ENCODE measurements at places on chromosomes 11 and 22.

GRCh38 chr22:42780070-42780540 lies 59.4 kb upstream of the A4GALT start:
- DNase-seq: peak; percentile 7

DNA sequence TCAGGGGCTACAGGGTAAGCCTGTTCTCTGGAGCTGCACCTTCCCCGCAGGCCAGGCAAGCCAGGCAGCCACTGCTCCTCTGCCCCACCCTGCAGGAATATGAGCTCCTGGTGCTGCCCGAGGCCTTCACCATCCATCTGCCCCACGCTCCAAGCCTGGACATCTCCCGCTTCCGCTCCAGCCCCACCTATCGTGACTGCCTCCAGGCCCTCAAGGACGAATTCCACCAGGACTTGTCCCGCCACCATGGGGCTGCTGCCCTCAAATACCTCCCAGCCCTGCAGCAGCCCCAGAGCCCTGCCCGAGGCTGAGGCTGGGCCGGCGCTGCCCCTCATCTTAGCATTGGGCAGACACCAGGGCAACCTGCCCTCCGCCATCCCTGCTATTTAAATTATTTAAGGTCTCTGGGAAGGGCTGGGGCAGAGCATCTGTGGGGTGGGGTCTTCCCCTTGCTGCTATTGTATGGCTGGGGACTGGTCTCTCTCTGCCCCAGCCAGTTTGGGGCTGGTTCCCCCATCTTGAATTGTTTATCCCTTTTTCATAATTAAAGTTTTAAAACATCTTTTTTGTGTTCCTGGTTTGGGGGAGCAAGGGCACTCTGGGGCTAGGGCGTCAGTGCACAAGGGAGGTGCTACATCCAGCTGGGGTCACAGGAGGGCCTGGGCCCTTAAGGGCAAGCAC lies 6.2 kb downstream of the LARGE2 start:
- DNase-seq: no peak

- DNase-seq: no peak
These were observed 12.9 kb downstream of the ADORA2A start for GRCh38 chr22:24440270-24440717.

GRCh38 chr11:65065851-65066250 lies 7.5 kb upstream of the NAALADL1 start:
- DNase-seq: no peak

- no peak for DNase-seq
These were observed 23.0 kb downstream of the APLNR start for GRCh38 chr11:57214098-57214417.

DNA sequence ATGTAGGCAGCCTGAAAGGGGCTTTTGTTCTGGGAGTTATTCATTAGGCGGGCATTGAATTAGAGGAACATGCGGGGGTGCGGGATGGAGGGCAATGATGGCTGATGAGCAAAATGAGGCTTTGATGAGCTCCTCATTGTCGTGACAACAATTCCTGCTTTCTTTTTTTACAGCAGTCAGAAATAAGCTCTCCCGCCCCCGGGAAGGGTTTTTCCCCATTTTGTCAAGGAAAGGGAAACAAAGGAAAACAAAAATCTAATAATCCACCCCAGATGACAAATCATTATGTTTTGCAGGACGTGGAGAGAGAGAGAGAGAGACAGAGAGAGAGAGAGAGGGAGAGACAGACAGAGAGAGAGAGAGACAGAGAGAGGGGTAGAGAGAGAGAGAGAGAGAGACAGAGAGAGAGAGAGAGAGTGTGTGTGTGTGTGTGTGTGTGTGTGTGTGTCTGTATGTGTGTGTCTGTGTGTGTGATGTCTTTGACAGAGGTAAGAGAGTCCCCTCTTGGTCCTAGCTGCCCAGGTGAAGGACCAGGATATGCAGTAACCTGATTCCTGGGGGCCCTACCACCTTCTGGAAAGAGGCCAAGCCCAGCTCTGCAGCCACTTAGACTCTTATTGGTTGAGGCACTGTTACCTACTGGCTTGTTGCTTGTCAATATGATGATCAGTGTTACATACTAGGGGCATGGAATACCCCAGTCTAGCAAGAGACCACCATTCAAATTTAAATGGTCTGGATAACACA lies 46.7 kb upstream of the PARVA start:
- no peak for DNase-seq

- DNase-seq: no peak
These were observed 13.3 kb downstream of the LPXN start for GRCh38 chr11:58562375-58562800.

- DNase-seq: no peak
These were observed 4.8 kb upstream of the SAA2 start for GRCh38 chr11:18253233-18253632.

- DNase-seq: no peak
These were observed 6.5 kb downstream of the METTL15 start for GRCh38 chr11:28114731-28115130.

GRCh38 chr11:76317296-76317695 lies 63.6 kb downstream of the THAP12 start:
- DNase-seq: no peak

GRCh38 chr11:19853016-19853415 lies 140.4 kb downstream of the NAV2 start:
- no peak for DNase-seq

DNA sequence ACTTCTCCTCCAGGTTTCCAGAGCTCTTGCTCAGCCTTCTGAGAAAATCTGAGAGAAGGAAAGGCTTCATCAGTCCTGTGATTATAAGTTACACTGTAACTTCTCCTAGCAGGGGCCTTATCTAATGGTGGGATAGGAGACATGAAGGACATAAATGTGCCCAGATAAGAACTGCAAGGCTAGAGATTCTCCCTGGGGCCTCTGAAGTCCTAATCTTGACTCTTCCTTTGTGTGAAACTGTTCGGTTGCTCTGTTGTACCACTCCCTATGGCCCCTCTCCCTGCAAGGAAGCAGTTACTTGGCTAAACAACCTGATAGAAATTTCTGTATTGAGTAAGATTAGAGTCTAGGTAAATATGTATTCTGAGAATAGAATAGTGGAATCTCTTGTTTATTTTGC lies 780.9 kb downstream of the ETS1 start:
- no peak for DNase-seq

GRCh38 chr22:37751449-37752188 lies 54.8 kb downstream of the TRIOBP start:
- no peak for DNase-seq

DNA sequence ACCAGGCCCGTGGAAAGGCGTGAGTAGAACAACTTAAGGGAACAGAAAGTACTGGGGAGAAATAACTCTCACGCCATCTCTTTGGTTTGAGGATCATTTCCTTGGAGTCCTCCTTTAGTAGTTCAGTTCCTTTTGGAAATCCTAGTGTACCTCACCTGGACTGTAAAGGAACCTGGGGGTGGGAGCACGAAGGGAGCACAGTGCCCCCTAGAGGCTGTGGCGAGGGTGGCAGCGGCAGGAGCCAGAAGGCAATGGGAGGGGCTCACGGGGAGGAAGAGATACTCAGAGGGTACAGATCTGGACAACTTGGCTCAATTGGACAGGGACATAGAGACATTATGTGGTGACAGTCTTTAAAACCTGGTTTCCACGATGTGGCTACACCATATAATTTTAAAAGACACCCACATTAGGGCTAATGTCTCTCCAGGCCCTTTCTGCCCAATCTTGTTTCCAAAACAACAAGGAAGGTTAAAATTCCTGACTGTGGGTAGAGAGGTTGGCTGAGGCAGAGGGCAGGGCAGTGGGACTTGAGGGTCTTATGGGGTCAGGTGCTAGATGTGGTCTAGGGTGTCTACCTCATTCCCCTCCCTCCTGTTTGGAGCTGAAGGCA lies 87.0 kb downstream of the CSNK2A3 start:
- DNase-seq: peak; percentile 40

- no peak for DNase-seq
These were observed 5.4 kb upstream of the NDUFS8 start for GRCh38 chr11:68025047-68025446.

DNA sequence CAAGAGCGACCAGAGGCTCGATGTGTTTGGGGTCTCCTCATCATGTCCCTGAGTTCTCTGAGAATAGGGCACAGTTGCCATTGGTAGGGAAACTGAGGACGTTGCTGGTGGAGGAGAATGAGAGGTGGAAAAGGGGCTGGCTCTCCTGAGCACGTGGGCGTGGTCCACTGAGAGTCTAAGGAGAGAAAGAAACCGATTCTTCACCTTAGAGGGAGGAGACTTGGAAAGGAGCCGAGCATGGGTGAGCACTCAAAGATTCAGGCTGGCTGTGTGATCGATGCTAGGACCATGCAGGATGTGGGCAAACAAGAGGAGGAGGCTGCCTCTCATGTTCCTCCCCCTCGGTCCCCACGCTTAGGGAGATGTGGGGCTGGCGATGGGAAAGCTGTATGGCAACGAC lies 19.8 kb upstream of the TLCD5 start:
- DNase-seq: no peak

DNA sequence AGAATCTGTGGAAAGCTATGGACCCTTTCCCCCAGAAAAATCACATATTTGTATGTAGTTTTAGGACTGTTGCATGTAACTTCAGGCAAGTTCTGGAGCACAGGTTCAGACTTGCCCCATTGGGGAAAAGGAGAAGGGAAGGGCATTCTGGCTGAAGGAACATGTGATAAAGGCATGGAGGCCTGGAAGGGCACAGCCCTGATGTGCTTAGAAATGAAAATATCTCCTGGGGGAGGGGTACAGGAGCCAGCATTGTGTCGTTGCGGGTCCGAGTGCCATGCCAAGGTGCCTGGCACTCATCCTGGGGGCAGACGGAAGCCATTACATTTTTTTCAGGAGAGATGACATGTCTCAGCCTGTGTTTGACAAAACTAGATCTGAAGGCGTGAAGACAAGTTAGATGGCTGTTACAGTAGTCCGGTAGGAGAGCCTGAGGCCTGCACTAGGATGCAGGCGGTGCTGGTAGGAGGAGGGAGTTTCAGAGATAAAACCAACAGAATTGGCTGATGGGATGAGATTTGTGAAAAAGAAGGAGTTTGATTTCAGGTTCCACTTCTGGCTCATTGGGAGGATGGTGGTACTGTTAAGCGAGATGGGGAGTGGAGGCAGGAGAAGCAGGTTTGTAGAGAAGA lies 96.9 kb downstream of the TEAD1 start:
- no peak for DNase-seq

GRCh38 chr22:39449708-39450107 lies 7.1 kb upstream of the MGAT3 start:
- DNase-seq: no peak
